Stimulated activated CD8-positive, alpha-beta memory T cell treated with anti-CD3 and anti-CD28 coated beads, Interleukin-4, amount 100 ng/mL, for 1 hour (primary cell): ENCODE measurements at places on chromosomes 7 and 10.

DNA sequence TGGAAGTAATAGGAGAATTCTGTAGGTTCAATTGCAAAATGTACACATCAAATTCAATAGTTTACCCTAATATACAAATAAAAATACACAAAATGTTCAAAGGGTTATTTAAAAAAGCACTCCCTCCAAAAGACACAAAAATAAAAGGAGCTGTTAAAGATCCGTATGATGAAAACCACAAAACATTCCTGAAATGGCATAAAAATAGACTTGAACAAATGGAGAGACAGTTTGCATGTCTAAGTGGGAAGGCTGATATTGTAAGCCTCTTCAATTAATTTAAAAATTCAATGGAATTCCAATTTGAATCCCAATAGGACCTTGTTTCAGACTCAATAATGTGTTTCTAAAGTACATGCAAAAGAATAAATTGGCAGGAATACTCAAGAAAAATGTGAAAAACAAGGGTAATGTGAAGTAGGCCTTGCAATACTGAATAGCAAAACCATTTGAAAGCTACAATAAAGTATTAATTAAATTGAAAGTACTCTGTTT, 38.0 kb upstream of the INSYN2A start:
- DNase-seq, result no peak

GRCh38 chr7:4683043-4683883, 1.2 kb downstream of the FOXK1 start:
- DNase-seq, result no peak

- no peak for DNase-seq
Measured at GRCh38 chr7:88628363-88629085, 131.0 kb upstream of the ZNF804B start.

DNA sequence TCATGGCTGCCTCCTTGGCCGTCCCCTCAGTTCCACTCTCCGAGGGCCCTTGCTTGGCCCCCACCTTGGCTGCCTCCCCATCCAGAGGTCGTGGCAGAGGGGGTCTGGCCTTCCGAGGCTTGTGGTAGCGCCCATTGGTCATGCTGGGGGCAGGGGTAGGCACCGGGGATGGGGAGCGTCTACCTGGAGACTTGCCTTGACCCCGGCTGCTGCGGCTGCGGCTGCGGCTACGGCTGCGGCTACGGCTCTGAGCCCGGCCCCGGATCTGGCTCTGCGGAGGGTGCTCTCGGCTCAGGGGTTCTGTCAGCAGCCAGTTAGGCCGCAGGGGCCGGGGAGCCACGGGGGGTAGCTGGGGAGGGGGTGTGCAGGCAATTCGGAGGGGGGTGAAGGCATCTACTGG, 10.7 kb downstream of the LZTS2 start:
- no peak for DNase-seq

DNA sequence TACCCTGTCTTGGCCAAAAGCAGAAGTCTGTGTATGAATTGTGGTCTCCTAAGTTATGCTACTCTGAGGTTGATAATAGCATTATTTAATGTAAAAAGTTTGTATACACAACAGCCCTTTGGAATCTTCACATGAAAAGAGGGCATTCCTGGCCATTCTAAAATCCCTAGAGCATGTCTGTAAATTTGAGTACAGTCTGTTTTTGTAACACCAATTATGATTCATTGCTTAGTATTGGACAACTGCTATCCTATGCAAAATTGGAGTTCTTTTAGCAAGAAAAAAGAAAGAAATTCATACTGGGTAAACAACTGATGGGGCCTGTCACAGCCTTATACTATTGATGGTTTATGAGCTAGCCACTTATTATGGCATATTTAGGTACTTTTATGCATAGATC, 10.2 kb downstream of the CUTC start:
- no peak for DNase-seq

DNA sequence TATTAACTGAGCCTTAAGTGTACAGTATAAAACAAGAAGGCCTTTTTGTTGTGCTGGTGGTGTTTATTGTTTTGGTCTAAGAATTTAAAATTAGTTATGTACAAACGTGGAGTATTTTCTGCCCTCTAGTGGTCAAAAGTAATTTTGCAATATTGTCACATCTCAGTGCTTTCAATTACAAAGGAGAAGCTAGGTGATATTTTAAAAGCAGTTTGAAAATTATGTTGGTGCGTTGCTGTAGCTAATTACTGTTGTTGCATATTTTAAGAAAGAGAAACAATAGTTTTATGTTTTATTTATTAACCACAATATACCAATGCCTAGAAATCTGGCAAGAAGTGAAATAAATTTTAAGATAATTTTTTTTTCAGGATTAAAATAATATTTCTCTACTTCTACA, 11.4 kb downstream of the NPVF start:
- no peak for DNase-seq

DNA sequence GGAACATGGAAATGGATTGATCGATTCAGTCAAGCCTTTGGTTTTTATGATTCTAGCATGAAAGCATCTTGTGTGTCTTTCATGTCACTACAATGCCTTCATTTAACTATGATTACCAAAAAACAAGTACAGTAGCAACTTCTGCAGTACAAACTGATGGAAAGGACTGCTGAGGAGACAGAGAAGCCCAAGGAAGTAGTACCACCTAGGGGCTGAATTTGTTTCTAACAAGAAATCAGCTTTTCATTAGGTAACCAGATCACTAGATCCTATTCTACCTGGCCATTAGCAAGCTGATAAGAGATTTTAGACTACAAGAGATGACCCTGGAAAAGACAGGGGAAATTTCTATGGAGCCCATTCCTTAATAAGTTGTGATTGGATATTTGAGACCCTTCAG, 3.2 kb upstream of the IFIT1 start:
- DNase-seq, result no peak

DNA sequence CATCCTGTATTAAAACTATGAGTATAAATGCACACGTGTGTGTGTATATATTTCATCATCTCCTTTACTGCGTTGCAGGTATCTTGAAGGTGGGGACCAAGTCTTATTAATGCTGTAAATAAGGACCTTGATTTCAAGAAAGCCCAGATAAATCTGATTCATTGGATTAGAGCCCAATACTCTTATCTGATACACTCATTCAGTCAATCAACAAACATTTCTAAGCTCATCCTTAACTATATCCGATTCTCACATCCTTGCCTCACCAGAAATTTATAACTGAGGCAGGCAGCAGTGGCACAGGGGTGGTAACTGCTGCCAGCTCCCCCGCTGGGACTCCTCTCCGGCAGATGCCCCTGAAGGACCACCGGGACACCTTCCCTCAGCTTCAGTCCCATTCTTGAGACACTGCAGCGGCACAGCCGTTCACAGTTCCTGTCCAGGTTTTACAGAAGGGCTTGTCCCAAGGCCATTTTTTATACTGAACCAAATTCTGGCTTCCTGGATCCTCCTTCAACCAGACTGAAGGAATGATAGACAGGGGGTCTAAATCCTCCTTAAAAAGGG, 54.0 kb downstream of the BRI3 start:
- DNase-seq, result no peak

- DNase-seq, result no peak
Measured at GRCh38 chr10:115624448-115624847, 531.3 kb downstream of the ATRNL1 start.

DNA sequence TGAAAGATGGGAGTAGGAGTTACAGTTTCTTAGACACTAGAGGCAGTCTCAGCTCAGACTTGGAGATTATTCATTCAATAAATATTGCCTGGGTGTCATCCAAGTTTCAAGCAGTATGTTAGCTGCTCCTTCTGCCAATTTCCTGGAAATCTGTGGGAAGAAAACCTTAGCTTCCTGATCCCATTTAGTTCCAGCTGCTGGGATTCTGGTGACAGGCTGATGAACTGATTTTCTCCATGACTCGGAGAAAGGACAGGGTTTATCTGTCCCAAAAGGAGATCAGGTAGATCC, 95.8 kb downstream of the CLEC2L start:
- DNase-seq, result no peak

DNA sequence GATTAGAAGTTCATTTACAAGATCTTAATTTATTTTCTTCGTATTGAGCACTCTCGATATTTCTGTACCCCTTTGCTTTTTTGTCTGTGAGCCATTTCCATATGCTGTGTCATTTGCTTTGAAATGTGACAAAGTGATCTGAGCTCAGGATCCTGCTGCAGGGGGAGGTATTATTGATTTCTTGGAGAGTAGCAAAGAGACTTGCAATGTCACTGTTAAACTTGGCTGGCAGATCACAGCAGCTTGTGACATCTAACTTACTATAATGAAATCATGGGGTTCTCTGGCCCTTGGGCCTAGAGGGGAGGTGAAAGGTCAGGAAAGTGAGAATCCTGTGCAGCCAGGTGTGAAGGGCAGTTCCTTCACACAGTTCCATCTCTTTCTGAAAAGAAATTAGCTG, 923.4 kb downstream of the REEP3 start:
- no peak for DNase-seq

GRCh38 chr7:78164459-78164858, 365.9 kb downstream of the PHTF2 start:
- DNase-seq, result no peak

DNA sequence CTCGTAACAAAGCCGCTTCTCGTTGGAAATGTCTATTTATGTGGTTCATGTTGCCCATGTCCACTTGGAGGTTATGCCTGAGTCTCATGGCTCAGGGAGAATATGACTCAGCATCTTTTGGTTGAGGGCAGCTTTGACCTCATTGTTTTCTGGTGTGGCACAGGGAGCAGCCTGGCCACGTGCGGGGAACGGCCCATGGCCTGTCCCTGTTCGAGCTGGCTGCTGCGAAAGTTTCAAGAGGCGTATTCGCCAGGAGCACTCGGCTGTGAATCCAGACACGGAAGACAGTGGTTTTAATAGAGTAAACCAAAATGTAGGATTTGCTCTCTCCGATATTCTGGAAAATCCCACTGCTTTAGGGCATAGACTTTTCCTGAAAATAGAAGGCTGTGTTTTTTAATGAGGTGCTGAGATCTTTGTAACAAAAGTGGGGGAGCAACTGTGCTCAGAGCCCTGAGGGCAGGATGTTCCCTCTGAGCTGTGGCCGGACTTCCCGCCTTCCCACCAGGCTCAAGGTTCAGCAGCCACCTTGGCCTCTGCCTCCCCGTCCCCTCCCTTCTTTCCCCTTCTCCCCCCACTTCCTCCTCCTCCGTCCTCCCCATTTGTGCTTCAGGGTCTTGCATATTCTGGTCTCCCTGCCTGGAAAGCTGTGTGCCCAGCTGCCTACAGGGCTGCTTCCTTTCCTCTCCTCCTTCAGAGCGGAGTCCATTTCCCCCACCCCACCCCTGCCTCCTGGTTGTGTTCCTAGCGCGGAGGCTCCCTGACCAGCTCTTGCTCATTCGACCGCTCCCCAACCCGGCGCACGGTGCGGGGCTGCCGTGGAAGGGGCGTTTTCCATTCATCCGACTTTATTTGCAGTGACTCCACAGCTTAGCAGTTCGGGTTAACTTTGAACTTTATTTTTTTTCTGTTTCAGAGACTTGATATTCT, 642.0 kb downstream of the SDK1 start:
- no peak for DNase-seq

DNA sequence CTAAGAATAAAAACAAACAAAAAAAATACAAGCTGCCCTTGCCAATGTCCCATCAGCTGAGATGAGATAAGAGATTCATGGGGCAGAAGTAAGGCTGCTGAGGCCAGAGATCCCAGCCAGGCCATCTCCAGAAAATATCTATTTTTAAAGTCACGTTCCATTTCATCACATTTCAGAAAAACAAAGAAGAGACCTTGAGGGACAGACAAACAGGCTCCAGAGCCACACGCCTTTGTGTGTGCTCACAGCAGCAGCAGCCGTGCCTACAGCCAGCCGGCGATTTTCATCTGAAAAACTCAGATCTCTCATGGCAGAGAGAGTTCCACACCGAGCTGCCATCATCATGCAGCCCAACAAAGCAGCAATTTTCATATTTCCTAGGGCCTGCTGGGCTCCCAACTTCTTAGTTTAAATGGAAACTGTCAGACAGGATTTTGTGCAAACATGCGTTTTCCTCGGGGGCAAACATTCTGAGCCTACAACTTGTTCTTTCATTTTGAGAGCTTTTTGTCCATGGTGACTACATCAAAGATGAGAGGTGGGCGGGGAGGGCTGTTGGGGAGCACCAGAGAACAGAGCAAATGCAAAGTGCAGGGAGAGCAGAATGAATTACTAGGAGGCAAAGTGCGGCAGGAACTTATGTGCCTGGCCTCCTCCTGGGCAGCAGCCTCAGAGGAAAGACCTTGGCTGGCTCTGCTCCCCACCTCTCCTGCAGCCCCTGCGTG, 38.8 kb downstream of the DLG5 start:
- no peak for DNase-seq

DNA sequence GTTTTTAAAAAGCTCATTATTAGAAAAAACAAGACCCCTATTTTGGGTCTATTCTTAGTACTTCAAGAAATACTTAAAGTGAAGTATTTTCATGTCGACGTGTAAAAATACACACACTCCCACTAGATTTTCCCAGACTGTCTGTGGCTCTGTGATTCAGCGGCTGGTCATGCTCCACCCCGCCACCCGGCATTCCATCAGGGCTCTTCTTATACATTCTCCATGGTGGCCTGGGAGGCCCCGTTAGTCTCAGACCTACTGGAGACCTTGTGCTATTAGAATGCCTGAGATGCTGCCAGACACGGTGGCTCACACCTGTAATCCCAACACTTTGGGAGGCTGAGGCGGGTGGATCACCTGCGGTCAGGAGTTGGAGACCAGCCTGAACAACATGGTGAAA, 13.1 kb downstream of the TECPR1 start:
- no peak for DNase-seq

DNA sequence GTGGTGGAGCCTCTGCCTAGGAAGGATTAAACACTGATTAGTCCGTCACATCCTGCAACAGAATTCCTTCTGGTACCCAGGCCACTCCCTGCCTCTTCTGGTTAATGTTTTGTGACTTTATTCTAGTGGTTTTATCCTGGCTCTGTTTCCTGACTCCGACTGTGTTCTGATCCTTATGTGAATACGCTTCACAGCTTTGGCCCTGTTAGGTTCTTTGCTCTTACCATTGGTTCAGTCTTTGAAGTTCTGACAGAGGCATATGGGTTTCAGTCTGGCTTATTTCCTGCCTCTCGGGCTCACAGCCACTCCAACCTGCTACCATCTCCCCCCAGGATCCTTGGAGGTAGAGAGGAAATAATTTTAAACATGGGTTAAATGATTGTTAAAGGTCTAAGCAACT, 23.2 kb upstream of the FGL2 start:
- no peak for DNase-seq

GRCh38 chr7:46853451-46853850, 728.5 kb downstream of the TNS3 start:
- DNase-seq, result no peak

DNA sequence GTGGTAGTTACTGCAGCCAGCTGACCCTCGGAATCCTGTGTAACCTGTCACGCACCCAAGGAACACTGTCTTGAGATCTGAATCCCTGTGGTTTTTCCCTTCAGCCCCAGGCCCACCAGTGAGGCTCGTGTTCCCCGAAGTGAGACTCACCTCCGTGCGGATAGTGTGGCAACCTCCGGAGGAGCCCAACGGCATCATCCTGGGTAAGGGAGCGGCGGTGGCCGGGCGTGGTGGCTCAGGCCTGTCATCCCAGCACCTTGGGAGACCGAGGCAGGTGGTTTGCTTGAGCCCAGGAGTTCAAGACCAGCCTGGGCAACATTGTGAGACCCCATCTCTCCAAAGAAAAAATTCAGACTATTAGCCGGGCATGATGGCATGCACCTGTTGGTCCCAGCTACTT, 549.9 kb upstream of the FOXK1 start:
- DNase-seq, result no peak
